ENCODE measurements at places on chromosomes 3 and 15.

GRCh38 chr3:12433823-12434222 lies 50.5 kb upstream of the TSEN2 start:
- DNase-seq: no peak

DNA sequence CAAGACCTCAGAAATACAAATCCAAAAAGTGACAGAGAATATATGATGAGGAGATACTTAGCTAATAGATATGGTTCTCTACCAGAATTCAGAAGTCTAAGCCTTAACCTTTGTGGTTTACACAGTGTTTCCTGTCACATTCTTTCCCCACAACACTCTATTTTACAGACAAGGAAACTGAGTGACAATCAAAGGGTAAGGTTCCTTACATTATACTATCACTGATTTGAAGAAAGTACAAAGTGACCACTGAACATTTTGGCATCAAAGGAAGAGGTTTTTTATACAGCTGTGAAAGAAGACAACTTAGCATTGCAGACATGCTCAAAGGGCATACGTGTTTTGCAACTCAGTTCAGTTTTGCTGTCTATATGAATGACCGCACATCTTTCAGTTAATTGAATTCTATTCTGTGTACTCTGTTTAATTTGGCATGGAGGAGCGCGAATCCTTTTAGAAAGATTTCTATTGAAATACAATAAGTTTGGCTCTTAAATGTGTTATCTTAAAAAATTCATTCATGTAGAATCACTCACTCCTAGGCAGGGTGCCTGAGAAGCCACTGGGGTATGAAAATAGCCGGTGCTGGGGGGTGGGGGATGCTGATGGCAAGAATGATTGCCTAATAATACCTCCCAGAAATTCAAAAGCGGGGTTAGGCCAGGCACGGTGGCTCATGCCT lies 66.5 kb upstream of the SKOR1 start:
- DNase-seq: no peak

DNA sequence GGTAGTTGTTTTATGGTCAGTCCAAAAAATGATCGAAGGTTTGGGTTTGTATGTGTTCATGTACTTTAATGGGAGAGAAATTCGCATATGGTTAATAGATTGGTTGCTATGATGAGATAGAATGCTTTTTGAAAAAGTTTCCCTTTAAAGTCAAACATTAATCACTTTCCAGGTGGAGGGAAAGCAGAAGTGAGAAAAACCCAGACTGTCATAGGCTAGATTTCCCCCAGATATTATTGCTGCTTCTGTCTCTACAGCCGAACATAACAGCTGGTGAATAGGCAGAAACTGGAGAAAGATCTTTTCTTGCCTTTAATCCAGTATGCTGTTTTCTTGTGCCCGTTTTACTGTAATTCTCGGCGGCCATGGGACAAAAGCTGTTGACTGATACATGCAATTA lies 287.6 kb downstream of the SOX2 start:
- DNase-seq: peak; percentile 28

DNA sequence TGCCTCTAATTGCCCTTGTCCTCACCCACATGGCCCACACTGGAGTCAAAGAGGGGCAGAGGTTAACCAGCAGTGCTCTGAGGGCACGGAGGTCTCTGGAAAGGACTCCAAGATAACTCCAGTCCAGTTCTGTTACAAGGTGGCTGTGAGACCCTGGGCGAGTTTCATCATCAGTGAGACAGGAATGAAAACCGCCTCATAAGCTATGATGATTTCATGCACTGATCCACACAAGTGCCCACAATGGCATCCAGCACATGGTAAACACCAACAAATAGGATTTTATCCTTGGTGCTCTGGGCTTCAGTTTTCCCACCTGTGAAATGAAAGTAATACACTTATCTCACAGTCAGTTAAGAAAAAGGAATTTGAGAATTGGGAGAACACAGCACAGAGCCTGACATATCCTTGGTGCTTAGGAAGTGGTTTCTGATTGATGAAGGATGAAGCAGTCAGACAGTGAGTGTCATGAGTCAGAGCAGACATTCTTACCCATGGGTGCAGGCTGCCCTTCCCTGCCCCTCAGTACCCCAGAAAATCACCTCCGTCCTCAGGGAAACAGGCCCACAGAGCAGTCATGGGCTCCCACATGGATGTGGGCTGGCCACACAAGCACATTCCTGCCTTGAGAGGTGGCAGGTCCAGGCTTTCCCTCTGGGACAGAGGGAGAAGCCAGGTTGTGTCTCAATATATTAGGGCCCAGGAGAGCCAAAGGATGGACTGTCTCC lies 48.4 kb downstream of the DAPK2 start:
- DNase-seq: no peak

DNA sequence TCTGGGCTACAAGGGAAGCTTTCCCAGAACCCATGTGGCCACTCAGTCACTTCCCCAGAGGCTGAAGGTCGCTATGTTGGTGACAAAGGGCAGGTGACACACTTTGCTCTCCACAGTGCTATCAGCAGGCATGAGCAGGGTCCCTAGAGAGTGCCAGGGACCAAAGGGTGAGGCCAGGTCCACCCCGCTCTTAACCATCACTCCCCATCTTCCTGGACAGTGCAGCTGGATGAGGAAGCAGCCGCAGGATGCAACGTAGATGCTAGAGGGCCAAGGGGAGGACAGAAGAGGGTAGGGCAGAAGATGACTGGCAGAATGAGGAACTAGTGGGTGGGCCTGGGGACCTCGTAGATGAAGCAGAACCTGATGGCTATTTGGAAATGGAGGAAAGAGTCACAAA lies 13.6 kb upstream of the LTF start:
- DNase-seq: no peak

DNA sequence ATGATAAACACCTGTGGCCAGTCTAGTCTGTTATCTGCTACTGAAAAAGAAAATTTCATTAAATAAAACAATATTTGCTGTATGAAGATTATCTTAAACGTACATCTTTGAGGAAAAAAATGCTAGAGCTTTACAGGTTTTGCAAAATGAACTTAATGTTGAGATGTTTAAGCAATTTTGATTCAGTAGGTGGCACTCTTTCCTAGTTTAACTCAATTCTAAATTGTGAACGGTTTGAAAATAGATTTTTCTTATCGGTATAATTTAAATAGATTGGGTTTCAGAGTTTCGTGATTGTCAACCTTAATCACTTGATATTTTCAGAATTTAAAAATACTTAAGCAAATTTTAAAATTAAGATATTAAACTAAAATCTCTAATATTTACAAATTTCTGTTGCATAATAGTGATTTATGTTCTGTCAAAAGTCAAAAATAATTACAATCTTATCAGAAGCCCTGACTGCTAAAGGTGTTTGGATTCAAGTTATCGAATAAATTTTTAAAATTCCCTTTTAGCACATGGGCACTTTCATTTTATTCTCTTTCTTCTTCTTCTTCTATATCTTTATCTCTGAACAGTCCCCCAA lies 7.0 kb upstream of the RNF111 start:
- DNase-seq: peak; percentile 66

DNA sequence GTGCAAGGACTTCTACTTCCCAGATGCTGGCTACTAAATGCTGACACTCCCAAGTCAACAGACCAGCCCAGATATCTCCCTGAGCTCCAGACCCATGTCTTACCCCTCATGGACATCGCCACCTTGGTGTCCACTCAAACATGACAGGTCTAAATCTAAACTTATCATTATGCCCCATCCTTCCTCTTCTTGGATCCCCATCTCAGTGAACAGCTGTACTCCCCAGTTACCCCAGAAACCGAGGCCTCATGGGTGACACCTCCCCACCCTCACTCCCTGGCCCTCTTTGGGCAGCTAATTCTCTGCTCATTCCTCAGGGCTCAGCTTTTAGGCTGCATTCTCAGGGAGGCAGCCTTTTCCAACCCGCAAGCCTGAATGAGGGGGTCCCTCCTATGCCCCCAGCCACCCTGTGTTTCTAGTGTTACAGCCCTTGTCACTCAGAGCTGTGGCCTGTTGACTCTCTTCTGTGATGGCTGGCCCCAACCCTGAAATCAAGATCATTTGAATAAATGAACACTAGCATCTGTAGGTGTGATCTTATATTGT lies 5.4 kb downstream of the EHD4 start:
- DNase-seq: no peak

DNA sequence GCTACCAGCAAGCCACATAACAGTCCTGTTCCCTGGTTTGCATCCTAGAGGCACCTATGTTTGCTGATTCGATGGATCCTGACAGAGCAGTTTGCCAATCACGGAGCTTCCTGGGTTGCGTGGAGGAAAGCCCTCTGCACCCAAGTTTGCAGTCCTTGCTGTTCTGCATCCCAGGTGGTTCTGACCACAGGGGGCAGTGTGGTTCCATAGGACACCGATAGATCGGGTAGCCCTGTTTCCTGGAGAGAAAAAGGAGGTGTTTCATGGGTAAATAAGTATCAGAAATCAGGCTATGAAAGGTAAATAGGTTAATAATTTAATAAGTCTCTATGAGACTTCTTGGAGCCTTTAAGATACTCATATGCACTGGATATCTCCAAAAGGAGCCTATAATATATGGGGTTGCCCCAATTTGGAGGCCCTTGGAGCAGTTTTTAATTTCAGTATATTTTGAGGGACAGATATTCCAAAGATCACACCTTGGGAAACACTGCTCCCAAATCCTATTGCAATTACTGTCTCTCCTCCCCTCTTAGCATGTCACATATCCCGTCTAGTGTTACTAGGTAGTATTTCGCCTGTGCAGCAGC lies 194.6 kb upstream of the TPM1 start:
- peak; percentile 53 for DNase-seq

GRCh38 chr15:71271327-71271726 lies 156.1 kb downstream of the THSD4 start:
- DNase-seq: no peak

DNA sequence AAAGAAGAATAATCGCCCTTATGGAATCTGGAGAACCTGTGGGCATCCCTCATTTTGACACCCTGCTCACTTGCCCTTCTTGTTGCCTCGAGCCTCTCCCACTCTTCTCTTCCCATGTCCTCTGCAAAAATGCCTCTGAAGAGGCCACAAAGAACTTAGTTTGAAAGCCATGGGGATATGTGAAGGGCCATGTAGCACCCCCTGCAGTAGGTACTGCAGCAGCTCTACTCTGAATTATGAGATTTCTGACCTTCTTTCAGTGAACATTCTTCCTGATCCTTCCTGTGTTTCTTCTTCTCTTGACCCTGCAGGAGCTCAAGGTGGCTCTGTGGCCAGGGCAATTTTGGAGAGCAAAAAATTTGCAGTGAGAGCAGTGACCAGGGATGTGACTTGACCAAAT lies 30.4 kb upstream of the TRA2B start:
- no peak for DNase-seq

DNA sequence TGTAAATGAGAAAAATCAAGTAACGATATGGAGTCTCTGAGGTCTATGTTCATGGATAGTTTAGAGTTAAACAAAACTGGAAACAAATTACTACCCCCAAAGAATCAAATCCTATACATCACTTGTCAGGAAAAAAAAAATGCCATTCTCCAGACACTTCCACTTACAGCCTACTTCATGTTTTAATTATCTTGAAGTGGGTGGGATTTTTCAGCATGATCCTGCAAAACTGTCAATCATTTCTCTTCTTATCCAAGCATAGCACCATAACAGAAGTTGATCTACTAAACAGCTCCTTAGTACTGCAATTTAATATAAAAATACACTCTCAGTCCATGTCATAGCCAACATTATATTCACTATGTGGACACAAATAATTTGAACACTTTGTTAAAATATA lies 833.9 kb downstream of the TUSC7 start:
- no peak for DNase-seq

GRCh38 chr3:16670191-16670590 lies 65.0 kb upstream of the DAZL start:
- no peak for DNase-seq

GRCh38 chr15:83132861-83133523 lies 25.5 kb downstream of the TM6SF1 start:
- no peak for DNase-seq

DNA sequence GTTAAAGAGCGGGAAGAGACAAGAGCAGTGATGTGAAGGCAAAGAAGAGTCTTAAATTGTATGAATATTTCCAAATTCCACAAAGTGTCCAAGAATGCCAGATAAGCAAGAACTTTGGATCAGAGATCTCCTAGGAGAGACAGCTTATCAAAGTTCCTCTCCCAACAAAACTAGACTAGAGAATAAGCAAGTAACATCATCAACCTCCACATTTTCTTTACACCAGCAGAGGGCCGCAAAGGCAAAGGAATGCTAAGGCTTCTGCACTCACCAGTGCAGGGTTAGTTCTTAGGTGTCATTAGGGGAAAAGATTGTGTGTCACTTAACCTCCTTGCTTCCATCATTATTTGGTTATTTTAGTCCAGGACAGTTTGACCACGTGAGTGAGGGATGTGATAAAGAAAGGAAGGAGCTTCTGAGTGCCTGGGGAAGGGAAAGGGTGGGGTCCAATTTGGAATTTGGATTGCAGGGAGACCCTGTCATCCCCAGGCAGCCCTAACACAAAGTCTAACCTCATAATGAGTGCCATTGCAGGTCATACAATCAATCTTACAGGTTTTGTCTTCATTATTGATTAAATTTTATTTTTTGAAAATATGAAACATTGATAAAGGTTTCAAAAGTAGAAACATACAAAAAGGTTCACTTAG lies 7.5 kb upstream of the CMTM6 start:
- DNase-seq: peak; percentile 56

GRCh38 chr15:90489514-90489913 lies 40.2 kb upstream of the CRTC3 start:
- no peak for DNase-seq

GRCh38 chr3:155049959-155050358 lies 30.2 kb upstream of the MME start:
- no peak for DNase-seq
